ENCODE measurements at places on chromosomes 2 and 18.

DNA sequence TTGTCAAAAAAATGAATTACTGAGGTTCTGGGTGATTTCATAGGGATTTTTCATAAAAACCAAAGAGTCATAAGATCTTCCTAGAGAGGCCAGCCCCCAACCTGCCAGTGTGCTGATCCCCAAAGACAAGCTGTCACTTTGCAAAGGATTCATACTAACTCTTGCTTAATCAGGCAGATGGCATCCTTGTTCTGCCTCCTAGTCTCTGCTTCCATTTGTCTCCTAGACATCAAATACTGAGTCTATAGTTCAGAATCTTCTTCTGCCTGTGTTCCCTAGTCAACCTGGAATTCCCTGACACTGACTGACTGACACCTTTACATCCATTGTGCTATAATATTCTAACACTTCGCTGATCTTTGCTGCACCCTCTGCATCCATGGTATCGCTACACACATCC, 84.9 kb downstream of the SLC8A1 start:
- DNase-seq, result no peak

DNA sequence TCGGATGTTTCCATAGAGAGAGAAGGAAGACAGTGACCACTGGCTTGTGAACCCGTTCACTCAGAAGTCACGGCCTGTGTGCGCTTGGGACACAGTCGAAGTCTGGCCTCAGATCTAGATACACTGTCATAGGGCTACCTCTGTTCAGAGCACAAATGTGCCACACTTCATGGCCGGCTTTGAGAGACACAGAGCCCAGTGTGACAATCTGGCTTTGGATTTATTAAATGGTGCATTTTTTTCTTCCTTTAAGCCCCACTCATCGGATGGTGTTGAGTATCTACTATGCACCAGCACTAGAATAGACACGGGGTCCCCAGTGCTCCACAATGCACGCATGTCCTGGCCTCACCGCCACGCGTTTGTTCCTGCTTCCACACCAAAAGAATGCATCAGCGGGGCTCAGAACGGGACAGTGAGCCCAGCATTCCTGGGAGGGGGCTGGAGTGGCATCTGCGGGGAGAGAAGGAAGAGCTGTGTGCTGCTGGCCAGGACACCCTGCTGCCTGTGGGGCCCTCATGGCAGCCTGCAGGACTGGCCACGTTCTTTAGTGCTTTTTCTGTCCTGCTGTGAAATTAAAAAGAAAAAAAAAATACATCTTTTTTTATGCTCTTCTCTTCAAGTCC, 738.9 kb upstream of the SALL3 start:
- DNase-seq, result no peak

DNA sequence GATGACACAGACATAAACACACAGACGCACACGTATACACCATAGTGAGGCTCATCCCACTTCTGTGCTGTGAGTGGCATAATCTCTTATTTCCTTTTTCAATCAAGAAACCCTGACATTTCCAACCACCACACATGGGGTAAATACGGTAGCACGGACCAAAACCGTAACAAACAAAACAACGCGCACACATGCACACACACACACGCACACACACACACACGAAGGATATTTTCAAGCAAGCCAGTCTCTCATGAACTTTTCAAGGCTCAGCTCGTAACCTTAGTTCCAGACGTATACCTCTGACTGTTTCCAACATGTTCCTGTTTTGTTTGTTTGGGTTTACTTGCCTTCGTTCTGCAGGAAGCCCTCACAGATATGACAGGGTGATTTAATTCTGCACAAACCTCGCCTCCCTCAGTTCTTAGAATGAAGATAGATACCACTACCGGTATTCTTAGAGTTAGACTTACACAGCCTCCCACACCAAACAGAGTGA, 119.8 kb downstream of the BCL2 start:
- no peak for DNase-seq

GRCh38 chr2:126889071-126889470, 9.6 kb upstream of the TEX51 start:
- no peak for DNase-seq

- DNase-seq, result no peak
These were observed 198.5 kb downstream of the OTX1 start for GRCh38 chr2:63249161-63249560.

DNA sequence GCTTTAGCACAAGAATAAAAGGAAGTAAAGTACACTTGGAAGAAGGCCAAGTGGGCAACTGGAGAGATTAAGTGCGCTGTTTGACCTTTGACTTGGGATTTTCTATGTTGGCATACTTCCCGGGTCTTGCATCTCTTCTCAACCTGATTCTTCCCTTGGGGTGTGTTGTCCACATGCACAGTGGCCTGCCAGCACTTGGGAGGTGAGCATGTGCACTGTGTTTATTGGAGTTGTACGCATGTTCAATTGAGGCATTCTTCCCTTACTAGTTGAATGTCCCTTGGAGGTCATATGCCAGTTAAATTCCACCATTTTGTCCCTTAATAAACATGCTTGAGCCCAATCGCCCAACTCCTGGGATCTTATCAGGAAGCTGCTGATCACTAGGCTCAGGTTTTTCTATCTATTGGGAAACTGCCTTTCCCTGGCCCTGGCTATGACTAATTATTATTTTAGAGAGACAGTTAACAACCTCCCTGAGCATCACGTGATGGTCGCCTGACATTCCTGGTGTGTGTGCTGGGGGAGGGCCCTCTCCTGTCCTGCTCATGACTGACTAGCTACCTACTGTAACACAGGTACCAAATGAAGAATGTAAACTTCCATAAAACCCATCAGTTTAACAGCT, 62.5 kb upstream of the RAPGEF4 start:
- DNase-seq, result no peak

DNA sequence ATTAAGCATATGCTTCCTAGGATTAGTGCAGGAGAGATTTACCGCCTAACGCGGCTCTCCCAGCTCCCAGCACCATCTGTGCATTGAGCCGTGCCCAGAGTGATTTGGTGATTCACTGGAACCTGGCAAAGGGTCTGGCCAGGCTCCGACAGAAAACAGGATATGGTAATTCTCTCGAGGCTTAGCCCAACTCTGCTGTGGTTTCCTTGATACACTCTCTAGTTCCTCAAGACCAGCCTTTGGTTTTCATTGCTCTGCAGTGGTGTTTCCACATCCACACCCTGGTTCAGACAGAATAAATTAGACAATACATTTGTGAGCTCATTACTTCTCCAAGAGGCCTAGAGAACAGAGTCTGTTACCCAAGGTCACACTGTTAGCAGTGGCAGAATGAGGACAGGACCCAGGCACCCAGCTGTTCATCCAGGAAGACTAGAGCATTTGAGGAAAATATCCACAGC, 23.0 kb upstream of the SMAD2 start:
- no peak for DNase-seq

- no peak for DNase-seq
These were observed 289.1 kb downstream of the NBAS start for GRCh38 chr2:15271941-15272542.

DNA sequence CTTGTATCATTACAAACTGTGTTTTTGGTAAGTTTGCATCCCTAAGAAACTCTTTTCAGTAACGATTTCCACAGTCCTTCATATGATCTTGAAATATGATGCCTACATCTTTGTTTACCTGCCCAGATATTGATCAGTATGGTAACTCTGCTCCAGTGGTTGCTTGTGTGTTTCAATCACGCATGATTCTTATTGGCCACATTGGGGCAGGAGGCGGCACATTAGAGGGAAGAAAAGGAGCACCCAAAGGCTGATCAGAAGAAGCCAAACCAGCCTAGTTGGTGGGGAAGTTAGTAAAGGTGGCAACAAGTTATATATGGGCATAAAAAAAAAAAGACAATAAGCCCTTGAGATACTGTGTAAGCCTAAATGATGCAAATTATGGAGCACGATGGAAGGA, 158.9 kb downstream of the RHBDD1 start:
- no peak for DNase-seq

DNA sequence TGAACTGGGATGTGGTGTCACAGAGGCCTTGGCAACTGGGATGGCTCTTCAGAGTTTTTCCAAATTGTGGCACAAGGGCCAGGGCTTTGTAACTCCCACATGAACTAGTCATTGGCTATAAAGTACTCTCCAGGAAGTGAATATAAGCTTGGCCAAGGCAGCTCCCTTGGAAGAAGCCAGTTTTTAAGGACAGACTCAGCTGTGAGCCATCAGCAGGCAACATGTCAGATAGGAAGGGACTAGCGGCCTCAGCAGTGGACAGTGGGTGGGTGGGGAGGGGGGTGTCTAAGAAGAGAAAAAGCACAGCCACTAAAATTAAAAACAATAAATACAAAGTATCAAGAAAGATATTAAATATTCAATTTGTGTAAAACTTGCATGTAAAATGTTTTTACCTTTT, 691.1 kb upstream of the PIK3C3 start:
- no peak for DNase-seq

- DNase-seq, result no peak
These were observed 539.4 kb downstream of the ZNF804A start for GRCh38 chr2:185137700-185138099.

DNA sequence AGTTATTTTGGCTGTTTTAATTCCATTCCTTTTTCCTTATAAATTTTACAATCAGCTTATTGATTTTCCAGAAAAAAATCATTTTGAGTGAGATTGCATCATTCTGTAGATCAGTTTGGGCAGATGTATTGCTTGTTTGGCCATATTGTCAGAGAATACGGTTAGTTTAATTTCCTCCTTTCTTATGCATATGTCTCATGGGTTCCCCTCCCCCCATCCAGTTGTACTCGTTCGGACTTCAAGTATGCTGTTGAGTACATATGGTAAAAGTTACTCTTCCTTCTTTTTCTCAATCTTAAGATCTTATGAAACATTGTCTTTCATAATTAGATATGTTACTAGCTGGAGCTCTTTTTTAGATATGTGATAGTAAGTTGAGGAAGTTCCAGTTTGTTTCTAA, 131.2 kb upstream of the TTC27 start:
- no peak for DNase-seq
